Activated naive CD4-positive, alpha-beta T cell treated with anti-CD3 and anti-CD28 coated beads, Interleukin-2, amount 50 U/mL, for 72 hours (primary cell): ENCODE measurements at places on chromosomes 12 and 14. TPM values are rescaled to one million over a fixed set of nuclear protein-coding genes. Genes with fewer than 3 reads are reported as not detected.

DNA sequence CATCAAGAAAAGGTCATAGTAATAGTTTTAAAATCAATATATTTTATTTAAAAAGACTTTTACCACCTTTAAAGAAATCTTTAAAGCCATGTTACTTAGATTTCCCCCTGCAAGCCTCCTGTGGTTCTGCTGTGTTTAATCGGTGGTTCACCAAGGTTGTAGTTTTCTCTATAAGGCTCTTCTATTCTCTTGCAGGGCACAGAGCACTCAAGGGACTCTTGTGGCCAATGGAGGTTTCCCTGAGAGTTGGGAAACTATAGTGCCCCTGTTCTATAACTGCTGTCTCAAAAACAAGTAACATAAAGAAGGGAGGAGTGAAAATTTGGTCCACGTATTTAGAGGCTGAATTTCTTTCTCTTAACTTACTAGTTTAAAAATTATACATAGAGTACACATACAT, 25.0 kb downstream of the DACT1 start:
- DNase-seq, result no peak

DNA sequence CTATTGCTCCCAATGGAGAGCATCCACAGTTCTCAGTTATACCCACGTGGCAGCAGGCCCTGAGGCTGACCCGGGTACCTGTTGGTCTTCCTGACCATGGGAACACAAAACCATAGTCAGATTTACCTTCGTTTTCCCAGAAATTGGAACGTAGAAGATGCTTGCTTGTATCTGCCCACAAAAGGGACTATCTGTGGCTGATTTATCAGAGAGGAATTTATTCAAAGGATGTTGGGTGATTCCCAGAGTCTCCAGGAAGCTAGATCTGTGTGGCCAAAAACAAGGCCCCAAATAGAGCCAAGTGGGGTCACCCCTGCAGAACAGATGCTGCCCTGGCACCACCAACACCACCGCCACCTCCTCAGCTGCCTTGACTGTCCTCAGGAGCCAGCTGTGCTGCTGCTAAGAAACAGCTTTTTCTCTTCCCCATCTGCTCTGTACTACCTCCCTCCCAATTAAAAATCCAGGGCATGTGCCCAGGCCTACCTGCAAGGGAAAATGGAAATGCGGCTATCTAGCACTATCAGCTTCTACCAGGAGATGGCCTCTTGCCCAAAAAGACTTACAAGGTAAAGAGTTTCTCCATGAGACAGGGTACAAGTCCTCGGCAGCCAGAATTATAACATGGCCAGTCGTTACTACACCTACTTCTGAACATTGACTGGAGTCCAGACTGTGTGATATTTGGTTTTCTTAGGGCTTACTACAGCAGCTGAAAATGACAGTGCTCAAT, 128.6 kb upstream of the PLEKHG7 start:
- no peak for DNase-seq

DNA sequence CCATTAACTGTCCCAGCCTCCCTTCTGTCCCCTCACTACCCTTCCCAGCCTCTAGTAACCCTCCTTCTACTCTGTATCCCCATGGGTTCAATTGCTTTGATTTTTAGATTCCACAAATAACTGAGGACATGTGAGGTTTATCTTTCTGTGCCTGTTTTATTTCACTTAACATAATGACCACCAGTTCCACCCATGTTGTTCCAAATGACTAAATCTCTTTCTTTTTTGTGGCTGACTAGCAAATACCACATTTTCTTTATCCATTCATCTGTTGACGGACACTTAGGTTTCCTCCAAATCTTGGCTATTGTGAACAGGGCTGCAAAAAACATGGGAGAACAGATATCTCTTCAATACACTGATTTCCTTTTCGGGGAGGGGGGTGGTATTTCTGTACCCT, 65.7 kb downstream of the PRKD1 start:
- DNase-seq, result no peak

DNA sequence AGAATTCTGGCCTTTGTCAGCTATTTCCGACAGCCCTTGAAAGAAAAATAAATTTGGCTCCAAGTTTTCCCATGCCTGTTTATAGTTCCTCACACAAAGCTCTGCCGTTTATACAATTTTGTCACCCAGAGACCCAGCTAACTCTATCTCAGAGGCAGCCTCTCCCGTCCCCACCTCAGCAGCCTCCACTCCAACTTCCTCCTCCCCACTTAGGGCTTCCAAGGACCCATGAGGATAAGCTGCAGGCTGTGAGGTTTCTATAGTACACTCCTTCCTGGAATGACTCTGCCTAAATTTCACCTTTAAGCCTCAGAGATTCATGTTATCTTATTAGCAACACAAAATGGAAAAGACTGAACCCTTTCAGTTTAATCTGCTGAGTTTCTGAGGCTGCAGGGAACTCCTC, 71.8 kb downstream of the TTC9 start:
- no peak for DNase-seq

DNA sequence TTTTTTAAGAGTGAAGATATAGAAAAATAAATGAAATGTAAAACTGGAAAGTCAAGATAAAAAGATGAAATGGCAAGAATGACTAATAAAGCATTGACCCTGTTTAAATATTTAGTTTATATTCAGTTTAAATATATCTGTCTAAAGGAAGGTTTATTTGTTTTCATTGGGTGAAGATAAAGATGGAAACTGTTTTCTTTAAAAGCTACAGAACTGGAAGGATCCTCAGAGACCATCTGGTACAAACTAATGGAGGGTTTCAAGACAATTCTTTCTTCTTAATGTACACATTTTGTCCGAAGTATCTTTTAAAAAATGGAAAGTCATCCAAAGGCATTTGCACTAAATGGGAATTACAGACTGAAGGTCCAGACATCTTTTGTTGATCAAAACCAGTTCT, 142.6 kb downstream of the EPS8 start:
- no peak for DNase-seq

GRCh38 chr12:126493366-126494108, 1428.3 kb downstream of the AACS start:
- DNase-seq, result no peak

DNA sequence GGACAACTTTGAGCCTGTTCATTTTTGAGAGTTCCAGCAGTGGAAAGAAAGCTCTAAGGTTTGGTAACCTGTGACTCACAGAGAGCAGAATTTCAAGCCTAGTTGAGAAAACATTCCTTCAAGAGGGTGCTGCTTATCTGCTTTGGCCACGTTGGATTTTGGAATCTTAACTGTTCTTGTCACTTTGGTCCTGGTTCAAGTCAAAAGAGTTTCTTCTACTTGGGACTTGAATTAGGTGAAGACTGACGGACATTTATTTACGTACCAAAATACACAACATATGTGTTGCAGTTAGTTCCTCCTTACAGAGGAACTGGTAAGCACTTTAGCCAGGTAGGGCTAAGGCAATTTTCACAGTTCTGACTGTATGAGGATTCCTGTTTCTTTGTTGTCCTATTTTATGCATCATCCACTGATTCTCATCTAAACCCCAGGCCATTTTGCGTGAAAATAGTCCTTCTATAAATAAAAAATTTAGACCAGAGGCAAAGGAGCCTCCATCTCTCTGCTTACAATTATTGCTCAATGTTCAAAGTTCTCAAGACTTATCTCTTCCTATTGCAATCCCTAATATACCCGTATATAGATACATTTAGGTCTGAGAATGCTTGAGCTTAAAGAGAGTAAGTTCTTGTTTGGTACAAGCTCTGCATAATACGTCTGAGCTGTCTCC, 580.9 kb downstream of the DIO2 start:
- DNase-seq, result no peak

- DNase-seq, result no peak
Measured at GRCh38 chr14:28765831-28766468, 637 bp upstream of the FOXG1 start.

GRCh38 chr14:78131201-78131600, 39.0 kb upstream of the NRXN3 start:
- no peak for DNase-seq

GRCh38 chr14:68506645-68507419, 286.0 kb downstream of the ZFP36L1 start:
- no peak for DNase-seq

DNA sequence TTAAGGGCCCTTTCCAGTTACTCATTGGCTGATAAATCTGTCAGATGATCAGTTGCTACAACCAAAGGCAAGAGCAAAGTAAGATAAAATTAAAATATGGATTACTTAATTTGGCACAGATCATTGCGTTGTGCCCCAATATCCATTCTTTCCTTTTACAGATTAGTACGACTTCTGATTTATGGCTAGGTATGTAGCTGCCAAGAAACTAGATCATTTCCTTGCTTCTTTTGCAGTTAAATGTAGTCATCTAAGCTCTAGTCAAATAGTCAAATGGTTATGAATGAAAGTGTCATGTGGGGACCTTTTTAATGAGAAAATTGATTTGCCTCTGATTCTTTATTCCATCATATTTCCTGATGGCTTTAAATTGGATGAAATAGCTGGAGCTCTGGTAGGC, 1039.9 kb upstream of the FLRT2 start:
- no peak for DNase-seq

DNA sequence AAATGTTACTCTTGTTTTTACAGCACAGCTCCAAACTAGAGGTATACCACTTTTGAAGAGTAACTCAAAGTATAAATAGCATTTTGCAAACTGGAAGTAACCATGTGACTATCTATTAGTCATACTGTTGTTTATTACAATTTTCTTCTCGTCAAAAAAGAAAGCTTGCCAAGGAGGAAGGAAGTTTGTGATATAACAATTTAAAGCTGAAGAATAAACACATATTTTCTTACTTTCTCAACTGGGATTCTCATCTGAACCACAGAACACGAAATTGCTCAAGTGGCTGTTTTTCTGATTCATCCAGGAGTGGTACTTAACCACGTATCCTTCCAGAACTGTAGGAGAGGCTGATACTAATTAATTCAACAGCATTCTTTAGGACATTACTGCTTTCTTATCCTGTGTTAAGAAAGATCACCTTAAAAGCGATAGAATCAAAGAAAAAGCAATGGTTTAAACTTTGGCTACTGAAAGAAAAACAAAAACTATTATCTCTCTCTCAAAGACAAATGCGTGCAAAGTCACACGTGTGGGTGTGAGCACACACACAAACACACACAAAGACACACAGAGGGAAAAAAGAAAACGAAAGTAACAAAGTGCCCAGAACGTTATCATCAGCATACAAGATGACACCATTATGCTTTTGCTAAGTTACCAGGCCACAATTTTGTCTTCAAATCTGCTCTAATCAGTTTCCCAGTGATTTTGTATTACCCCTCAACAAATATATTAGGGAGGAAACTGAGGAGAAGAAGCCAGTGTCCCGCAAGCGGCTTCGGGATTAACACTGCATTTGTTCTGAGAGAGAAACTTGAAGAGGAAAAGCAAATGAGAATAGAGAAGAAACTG, at the start of gene CLEC2B:
CLEC2B (minus strand) TSS at position 48 of the 855 bp plus-strand sequence.
- DNase-seq, result no peak

DNA sequence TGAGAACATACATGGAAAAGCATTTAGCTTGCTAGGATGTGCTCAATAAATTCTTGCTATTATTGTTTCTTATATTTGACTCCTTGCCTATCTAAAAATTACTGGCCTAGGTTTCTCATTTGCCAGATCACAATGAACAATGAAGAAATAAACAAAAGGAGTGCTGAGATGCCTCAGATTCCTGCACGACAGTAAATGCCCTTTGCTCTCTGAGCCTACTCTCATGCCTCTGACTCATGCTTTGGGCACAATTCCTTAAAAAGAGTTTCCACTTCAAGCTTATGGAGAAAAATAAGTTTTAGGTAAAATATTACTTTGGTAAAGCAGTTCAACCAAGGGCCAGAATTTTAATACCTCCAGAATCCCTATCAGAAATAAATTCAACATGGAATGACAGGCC, 30.9 kb downstream of the GRIN2B start:
- no peak for DNase-seq

GRCh38 chr14:106850913-106851825, 1324.8 kb downstream of the TMEM121 start:
- no peak for DNase-seq

DNA sequence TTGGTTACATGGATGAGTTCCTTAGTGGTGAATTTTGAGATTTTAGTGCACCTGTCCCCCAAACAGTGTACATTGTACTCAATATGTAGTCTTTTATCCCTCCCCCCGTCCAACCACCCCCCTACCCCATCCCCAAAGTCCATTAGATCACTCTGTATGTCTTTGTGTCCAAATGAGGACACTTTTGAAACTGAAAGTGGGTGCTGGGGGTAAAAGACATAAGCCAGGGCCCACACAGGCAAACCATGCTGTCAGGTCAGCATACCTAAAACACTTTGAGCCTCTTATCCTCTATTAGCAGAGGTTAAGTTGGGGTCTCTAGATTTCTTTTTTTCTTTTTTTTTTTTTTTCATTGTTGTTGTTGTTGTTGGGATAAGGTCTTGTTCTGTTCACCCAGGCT, 31.3 kb upstream of the KICS2 start:
- no peak for DNase-seq

DNA sequence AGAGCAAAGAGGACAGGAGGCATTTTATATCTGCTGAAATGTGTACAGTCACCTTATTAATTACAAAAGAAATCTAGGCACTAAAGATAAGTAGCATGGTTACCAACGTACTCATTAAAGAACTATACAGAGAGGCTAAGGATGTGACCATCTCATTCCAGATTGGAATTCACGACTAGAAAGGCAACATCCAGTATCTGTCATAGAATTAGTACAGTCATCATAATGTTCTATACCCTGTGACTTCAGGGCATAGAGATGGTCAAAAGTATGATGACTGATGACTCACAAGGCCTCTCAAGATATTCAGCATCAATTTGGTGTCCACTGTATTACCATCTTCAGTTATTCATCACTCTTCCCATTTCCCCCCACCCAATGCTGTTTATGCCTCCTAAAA, 144.0 kb upstream of the PLEKHG7 start:
- DNase-seq, result no peak

DNA sequence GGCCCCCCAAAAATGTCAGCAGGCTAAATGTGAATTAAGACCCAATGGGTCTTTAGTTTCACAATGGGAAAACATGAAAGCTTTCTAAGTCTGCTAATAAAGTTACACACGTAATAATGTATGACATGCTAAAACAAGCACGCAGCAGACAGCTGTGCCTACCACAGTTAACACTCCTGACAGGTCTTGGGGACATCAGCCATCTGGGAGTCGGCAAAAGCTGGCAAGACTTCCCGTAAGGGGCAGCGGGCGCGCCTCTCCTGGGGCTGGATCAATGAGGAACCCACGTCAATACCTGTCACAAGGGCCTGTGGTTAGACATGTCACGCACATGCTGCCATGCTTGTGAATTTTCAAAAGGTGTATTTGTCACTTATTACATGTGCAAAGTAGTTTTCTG, 45.0 kb downstream of the ACTN1 start:
- DNase-seq, result no peak

Gene OR4K13
- total RNA-seq, result not detected

Gene ZC2HC1C
- 1.8 TPM for total RNA-seq
